ENCODE measurements at places on chromosomes 5 and 9.

DNA sequence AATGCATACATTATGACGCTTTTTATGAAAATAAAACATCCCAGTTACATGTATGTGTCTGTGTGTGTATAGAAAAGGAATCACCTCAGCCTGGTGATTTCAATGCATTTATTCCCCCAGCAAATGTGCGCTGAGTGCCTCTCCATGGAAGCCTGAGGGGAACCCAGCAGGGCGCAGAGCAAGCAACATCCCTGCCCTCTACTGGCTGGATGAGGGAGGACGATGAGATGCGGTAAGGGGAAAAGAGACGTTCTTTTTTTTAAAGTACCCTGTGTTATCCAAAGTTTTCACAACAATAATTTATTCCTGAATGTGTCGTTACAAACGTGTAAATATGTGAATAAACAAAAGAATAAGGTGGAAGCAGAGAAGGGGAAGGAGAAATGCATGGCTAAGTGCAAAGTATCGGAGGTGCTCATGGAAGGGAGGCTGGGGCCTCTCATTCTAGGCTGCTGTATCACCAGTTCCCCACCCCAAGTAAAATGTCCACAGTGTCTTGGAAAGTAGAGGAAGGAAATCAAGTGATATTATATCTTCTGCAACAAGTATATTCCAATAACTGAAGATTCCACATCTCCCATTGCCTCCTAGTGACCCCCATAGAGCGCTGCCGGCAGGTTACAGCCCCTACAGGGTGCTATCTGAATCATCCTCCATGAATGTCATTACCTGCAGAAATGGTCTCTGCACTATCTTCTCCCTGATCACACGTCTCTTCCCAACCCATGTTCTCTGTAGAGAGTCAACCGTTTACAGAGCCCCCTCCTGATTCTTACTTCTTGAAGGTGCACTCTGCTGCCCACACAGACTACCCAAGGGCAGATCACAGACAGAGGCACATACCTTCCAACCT lies 13.0 kb upstream of the ABLIM3 start:
- no peak for DNase-seq

DNA sequence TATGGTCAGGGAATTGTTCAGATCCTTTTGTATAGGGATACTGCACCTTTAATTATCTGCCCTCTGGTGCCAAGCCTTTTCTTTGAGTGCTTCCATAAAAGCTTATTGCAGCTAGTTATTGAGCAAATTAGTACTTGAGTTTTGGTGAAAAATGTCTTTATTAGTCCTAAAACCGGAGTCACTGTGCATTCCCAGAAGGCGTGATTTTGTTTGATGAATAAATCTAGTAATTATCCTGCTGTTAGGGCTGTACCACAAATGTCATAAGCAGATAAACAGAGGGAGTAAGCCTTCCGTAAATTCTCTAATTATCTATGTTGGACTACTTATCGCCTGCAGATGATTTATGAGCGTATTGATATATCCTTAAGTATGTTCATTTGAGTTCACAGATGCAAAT lies 620.7 kb upstream of the ARRDC3 start:
- DNase-seq = no peak

- DNase-seq = no peak
Observed at GRCh38 chr9:134059188-134059641, 8.6 kb downstream of the BRD3 start.

GRCh38 chr5:171931163-171931562 lies 75.3 kb downstream of the FBXW11 start:
- DNase-seq = no peak

GRCh38 chr5:19880458-19880857 lies 107.5 kb downstream of the CDH18 start:
- no peak for DNase-seq

DNA sequence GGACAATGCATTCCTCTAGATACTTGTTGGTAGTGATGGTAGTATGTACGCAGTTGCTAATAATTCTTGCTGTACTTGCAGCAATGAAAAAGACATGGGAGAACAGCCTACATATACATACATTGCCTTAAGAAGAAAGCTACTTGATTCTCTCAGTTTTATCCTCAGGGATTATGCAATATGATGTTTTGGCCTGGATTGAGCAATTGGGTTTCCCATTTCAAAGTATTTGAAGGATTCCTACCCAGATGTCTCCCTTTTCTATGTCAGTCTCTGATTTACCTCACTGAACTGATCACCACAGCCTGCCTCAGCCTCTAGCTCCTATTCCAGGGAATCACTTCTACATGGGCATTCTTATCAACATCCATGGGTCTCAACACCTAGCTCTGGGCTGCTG lies 210.1 kb upstream of the CDH10 start:
- DNase-seq = no peak

- no peak for DNase-seq
Observed at GRCh38 chr5:54722846-54723433, 205.4 kb downstream of the SNX18 start.

GRCh38 chr5:53173083-53173482 lies 63.5 kb upstream of the MOCS2 start:
- no peak for DNase-seq

DNA sequence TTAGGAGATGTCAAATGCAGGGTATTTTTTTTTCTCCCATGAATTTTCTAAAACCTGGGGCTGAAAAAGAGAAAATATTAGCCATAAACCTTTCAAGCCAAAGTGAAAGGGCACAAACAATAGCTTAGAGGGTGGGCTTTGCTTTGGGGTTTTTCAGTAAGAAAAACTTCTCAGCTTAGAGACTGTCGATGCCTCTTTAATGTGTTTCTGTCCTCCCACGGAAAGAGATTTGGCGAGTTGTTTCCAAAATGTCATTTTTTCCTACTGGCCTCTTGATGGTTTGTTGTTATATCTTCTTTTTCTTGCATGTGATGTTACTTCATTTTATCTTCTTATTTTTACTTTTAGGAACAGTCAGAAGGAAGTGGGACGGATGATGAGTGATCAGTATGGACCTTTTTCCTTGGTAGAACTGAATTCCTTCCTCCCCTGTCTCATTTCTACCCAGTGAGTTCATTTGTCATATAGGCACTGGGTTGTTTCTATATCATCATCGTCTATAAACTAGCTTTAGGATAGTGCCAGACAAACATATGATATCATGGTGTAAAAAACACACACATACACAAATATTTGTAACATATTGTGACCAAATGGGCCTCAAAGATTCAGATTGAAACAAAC lies 177.3 kb downstream of the SMARCA2 start:
- DNase-seq = no peak

DNA sequence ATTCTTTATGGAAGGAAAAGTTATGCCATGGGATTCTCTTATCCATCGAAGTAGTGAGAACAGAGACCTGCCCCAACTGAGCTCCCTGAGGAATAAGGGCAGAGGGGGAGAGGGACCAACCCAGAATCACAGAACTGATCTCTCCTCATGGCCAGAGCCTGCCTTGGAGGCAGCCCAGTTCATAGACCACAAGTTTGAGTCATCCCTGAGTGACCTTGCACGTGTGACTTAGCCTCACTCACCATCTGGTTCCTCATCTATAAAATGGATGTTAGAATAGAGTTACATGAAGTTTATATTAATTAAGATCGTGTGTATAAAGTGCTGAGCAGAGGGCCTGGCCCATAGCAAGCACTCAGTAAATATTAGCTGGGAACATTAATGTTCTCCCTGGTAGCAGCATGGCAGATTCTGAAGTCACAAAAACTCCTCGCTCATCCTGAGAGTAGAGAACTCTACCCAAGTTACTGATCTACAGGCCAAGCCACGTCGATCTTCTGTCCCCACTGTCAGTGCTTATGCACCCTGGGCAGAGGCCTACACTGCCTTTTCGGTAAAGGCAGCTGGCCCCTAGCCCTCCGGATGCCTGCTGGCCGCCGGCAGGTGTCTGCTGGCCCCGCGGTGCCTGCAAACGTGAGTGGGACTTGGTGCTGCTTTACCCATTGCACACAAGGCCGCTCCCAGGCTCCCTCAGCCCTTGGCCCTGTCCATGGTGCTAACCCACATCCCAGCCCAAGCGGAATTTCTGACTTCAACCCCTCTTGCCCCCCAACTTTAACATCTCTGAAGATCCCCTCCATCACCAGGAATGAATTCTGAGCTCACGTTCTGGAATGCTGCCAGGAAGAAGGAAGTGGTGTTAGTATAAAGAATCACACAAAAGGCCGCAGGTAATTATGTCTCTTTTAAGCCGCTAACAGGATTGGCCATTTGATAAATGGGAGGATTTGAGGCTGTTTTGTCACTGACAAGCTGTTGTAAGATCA lies 61.1 kb upstream of the ARAP3 start:
- no peak for DNase-seq

DNA sequence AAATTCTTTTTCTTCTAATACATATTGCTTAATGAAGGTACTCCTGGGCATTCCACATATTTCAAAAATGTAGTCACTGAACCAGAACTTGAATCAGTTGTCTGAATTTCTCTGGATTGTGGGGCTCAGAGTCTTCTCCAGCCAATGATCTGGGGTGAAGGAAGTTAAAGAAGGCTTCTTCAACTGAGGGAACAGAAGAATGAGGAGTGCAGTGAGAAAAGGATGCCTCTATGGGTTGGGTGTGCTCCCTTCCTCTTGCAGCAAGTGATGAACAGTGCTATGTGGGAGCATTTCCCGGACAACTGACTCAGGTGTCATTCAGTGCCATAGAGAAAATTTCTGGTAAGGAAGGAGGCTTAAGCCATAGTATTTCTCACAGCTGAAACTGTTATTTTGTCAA lies 7.9 kb downstream of the LNPEP start:
- DNase-seq = no peak

DNA sequence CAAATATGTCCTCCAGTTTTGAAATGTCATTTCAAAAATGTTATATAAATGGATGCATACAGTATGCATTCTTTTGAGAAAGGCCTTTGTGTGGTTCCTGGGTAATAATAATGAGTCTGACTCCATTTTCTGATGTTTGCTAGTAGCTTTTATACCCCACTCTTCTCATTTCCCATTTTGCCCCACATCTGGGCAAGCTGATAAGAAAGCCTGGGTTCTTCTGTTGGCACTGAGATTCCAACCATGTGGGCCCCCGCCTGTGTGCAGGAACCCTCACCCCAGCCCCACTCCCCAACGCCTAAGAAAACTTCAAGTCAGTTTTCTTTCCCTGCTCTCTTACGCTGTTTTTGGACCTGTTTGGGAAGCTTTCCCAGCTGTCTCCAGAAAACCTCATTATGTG lies 89.4 kb downstream of the SNX18 start:
- no peak for DNase-seq

GRCh38 chr5:134918861-134919260 lies 13.9 kb downstream of the PCBD2 start:
- DNase-seq = no peak

DNA sequence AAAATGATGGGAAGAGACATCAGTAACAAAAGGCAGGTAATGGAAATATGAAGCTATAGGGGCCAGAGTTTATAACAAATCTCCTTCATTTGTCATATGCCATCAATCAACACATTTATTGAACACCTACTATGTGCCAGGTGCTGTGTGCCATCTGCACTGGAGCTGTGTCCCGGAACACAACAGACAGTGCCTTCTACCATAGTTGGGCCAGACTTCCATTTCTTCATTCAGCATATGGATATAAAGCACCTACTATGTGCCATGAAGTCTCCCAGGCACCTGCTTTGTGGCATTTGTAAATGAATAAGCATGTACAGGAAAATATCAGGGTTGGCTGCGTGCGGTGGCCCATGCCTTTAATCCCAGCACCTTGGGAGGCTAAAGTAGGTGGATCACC lies 112.5 kb upstream of the ERCC6L2 start:
- DNase-seq = no peak

GRCh38 chr5:106014262-106014661 lies 1656.5 kb downstream of the EFNA5 start:
- no peak for DNase-seq

DNA sequence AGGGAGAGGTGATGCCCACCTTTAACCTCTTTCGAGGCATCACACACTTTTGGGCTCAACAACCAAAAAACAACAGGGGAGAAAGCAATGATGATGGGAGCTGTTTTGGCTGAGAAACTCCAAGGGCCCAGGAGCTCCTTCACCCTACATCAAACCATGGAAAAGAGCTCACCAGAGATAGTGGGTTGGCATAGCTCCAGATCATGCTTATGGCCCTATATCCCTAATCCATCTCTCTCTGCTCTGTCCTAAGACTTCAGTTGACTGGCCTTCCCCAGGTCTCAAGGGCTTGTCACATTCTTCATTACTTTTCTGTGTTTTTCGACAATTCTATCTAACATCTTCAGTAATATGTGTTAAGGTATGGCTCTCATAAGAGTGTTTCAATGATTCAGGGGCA lies 5.7 kb upstream of the CTSL start:
- no peak for DNase-seq

DNA sequence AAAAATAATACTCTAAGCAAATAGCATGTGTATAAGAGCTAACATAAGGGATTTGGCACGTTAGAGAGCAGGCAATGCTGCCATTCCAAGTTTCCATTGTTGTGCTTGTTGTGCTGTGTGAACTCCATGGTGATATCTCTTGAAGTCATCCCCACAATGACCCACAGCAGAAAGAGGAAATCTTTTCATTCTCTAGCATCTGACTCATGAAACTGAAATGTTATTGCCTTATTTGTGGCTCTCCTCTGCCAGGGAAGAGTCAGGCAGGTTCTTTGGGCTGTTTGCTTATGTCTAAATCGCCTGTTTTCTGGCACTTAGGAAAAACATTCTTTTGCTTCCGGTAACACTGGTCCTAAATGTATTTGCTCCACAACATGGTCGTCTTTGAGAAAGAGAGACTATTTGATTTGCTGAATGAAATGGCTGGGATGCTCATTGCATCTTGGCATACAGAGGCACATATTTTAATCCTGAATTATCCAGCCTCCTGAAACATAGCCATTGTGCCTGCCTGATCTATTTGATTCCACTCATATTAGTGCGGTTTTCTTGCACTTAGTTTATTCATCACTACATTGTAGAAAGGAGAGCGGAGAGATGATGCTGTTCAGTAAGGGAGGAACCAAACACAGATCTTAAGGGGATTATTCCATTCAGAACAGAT lies 188.8 kb downstream of the CSNK1G3 start:
- no peak for DNase-seq

GRCh38 chr9:92661743-92662142 lies 8.2 kb downstream of the IPPK start:
- DNase-seq = no peak
